ENCODE measurements at places on chromosomes 5 and 9. TPM values are rescaled to one million over a fixed set of nuclear protein-coding genes. Genes with fewer than 3 reads are reported as not detected.

Gene CYLC2
- not detected for total RNA-seq

Gene CMYA5
- total RNA-seq: 0.10 TPM

Gene NTNG2
- 5.9 TPM for total RNA-seq

Gene COL27A1
- 1.2 TPM for total RNA-seq

Gene UTP15
- 15.1 TPM for total RNA-seq

Gene PCDHGB2
- 0.23 TPM for total RNA-seq

Gene RIMOC1
- 29.0 TPM for total RNA-seq

Gene OGN
- not detected for total RNA-seq

Gene WNT8A
- total RNA-seq: not detected

Gene LSM11
- total RNA-seq: 5.8 TPM

- no peak overlapping the region for H3K4me3 ChIP-seq
- no peak for DNase-seq
- no peaks in the 10 kb centered on the region for H3K27me3 ChIP-seq
- H3K36me3 ChIP-seq: no peaks in the 10 kb centered on the region
Observed at GRCh38 chr5:84436866-84437265, 52.2 kb upstream of the EDIL3 start.

- no peak overlapping the region for H3K4me3 ChIP-seq
- no peak for DNase-seq
- H3K4me1 ChIP-seq: peaks cover 7% of the 10 kb centered on the region
- peaks cover 4% of the 10 kb centered on the region for H3K27me3 ChIP-seq
- H3K27ac ChIP-seq: no peak overlapping the region
Observed at GRCh38 chr5:91486638-91487037, 103.5 kb upstream of the ARRDC3 start.

DNA sequence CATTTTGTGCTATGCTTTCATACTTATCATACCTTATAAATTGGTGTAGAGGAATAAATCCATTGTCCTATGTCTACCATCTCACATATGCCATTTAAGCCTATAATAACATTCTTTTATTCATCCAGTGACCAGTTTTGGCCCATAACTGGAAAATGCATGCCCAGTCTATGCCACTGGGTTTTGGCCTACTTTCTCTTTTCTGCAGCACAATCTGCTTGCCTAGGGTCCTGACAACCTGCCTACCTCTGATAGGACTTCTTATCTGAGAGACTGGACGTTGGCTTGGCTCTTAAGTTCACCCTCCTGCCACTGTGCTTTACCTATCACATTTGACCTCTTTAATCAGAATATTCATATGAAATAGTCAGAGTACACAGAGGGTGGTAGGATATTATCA lies 103.0 kb downstream of the PRR16 start:
- H3K4me1 ChIP-seq: no peaks in the 10 kb centered on the region
- H3K4me3 ChIP-seq: no peak overlapping the region
- no peak for DNase-seq
- H3K36me3 ChIP-seq: no peaks in the 10 kb centered on the region
- H3K27ac ChIP-seq: no peak overlapping the region

- H3K36me3 ChIP-seq: no peaks in the 10 kb centered on the region
- H3K4me1 ChIP-seq: peaks cover 13% of the 10 kb centered on the region
- no peak overlapping the region for H3K4me3 ChIP-seq
- no peak for DNase-seq
Observed at GRCh38 chr5:82747986-82748385, 329.2 kb downstream of the TMEM167A start.

DNA sequence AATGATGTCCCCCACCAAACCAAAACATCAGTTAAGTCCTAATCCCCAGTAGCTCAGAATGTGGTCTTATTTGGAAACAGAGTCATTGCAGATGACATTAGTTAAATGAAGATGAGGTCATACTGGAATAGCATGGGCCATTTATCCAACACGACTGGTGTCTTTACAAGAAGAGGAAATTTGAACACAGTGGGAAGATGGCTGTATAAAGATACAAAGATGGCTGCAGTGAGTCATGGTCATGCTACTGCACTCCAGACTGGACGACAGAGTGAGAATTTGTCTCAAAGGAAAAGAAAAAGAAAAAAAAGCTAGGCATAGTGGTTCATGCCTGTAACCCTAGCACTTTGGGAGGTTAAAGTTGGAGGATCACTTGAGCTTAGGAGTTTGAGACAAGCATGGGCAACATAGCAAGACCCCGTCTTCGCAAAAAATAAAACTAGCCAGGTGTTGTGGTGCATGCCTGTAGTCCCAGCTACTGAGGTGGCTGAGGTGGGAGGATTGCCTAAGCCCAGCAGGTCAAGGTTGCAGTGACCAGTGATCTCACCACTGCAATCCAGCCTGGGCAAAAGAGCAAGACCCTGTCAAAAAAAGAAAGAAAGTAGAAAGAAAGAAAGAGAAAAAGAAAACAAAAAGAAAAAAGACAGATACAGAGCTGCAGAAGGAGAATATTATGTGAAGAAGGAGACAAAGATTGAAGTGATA lies 130.0 kb upstream of the CDKN2B start:
- H3K4me1 ChIP-seq: no peaks in the 10 kb centered on the region
- H3K4me3 ChIP-seq: no peak overlapping the region
- H3K27ac ChIP-seq: no peak overlapping the region
- no peaks in the 10 kb centered on the region for H3K36me3 ChIP-seq
- no peak for DNase-seq

DNA sequence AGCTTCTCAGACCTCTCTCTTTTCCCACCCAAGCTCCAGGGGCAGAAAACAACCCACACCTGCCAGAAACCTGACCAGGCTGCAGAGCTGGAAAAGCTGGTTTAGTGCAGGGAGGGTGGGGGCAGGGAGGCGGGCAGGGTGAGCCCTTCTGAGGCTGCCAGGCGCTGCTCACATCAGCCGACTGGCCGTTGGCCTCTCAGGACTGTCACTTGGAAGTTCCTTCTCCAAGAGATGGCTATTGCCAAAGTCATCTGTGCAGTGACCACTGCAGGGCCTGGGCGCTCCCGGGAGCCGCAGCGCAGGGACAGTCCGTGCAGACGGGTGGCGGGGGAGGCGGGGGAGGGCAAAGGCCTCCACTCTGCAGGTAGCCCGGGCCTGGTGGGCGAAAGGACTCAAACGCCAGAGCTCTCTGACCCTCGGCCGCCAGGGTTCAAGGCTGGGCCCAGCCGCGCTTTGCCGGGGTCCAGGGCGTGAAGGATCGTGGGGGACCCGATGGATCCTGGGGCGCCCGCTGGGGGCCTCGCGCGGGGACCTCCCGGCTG lies 205.0 kb upstream of the IER5L start:
- H3K4me1 ChIP-seq: peaks cover 6% of the 10 kb centered on the region
- DNase-seq: no peak
- no peaks in the 10 kb centered on the region for H3K36me3 ChIP-seq
- no peak overlapping the region for H3K27ac ChIP-seq
- no peak overlapping the region for H3K4me3 ChIP-seq

DNA sequence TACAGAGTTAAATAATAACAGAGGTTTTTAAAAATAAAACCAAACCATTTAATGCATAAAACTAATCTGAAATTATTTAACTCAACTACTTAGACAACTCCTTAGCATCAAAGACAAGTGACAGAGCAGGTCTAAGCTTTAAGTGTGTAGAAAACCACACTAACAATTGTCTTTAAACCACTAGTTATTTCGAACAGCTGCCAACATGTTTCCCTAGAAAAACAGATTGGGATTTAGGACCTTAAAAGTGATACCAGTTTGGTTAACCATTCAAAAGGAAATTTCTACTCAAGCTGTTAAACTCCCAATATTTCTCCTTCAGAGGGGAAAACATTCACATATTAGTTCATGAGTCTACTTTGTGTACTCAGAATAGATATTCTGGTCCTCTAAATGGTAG lies 208.7 kb downstream of the BNC2 start:
- H3K4me3 ChIP-seq: no peak overlapping the region
- H3K36me3 ChIP-seq: no peaks in the 10 kb centered on the region
- H3K27ac ChIP-seq: no peak overlapping the region
- DNase-seq: no peak

DNA sequence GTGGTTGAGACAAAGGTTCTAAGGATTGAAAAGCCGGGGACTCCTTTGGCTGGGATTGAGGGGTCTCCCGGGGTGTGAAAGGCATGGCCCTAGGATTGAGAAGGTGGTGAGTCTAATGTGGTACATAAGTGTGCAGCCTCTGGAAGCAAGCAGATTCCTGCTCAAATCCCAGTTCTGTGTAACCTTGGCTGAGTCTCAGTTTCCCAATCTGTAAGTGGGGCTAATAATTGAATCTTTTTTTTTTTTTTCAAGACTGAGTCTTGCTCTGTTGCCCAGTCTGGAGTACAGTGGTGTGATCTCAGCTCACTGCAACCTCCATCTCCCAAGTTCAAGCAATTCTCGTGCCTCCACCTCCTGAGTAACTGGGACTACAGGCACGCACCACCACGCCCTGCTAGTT lies 5.9 kb downstream of the SH2D3C start:
- peak overlapping the region; percentile 35 for H3K27ac ChIP-seq
- peaks cover 75% of the 10 kb centered on the region for H3K36me3 ChIP-seq
- no peak for DNase-seq
- no peaks in the 10 kb centered on the region for H3K27me3 ChIP-seq
- H3K4me3 ChIP-seq: no peak overlapping the region
- H3K4me1 ChIP-seq: peaks cover 73% of the 10 kb centered on the region

- H3K4me3 ChIP-seq: no peak overlapping the region
- H3K27me3 ChIP-seq: no peaks in the 10 kb centered on the region
- no peaks in the 10 kb centered on the region for H3K36me3 ChIP-seq
Observed at GRCh38 chr5:135137146-135137915, 103.3 kb upstream of the PITX1 start.

- no peak overlapping the region for H3K4me3 ChIP-seq
- H3K27me3 ChIP-seq: peaks cover 1% of the 10 kb centered on the region
- no peaks in the 10 kb centered on the region for H3K36me3 ChIP-seq
- DNase-seq: no peak
Observed at GRCh38 chr9:76996700-76997099, 22.8 kb upstream of the FOXB2 start.

- no peaks in the 10 kb centered on the region for H3K4me1 ChIP-seq
- no peaks in the 10 kb centered on the region for H3K36me3 ChIP-seq
- no peaks in the 10 kb centered on the region for H3K27me3 ChIP-seq
- DNase-seq: no peak
- H3K4me3 ChIP-seq: no peak overlapping the region
Observed at GRCh38 chr5:89232139-89232603, 349.2 kb upstream of the MEF2C start.

GRCh38 chr9:127905788-127906191 lies 6.4 kb upstream of the ST6GALNAC6 start:
- H3K27ac ChIP-seq: peak overlapping the region; percentile 100
- peak; percentile 70 for DNase-seq
- H3K27me3 ChIP-seq: no peaks in the 10 kb centered on the region
- H3K4me1 ChIP-seq: peaks cover 52% of the 10 kb centered on the region
- H3K36me3 ChIP-seq: peaks cover 29% of the 10 kb centered on the region

- H3K27ac ChIP-seq: no peak overlapping the region
- H3K4me1 ChIP-seq: peaks cover 3% of the 10 kb centered on the region
- H3K27me3 ChIP-seq: no peaks in the 10 kb centered on the region
- DNase-seq: no peak
- H3K4me3 ChIP-seq: no peak overlapping the region
- no peaks in the 10 kb centered on the region for H3K36me3 ChIP-seq
Observed at GRCh38 chr5:179164331-179165311, 104.4 kb downstream of the ZNF354C start.

DNA sequence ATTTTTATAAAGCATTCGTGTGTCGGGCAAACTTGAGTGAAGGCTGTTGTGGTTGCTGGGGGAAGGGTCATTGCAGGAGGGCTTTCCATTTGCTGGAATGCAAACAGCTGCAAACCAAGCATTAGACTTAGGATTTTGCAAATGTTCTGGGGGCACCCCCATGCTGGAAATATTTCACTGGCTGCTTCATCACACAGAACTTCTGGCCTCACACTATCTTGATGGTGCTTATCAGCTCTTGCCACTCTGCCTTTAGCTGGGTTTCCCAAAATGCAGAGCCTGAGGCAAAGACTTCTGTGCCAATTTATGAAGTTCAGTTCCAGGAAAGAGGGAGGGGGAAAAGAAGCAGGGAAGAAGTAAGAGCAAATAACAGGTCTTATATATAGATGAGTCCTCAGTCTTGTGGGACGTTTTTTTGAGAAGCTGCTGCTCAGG lies 8.6 kb upstream of the COL15A1 start:
- no peak overlapping the region for H3K4me3 ChIP-seq
- no peak overlapping the region for H3K27ac ChIP-seq
- H3K4me1 ChIP-seq: no peaks in the 10 kb centered on the region
- DNase-seq: no peak

GRCh38 chr9:134435550-134436378 lies 109.5 kb downstream of the RXRA start:
- no peaks in the 10 kb centered on the region for H3K36me3 ChIP-seq
- no peak for DNase-seq
- H3K27ac ChIP-seq: no peak overlapping the region
- H3K4me1 ChIP-seq: no peaks in the 10 kb centered on the region

- H3K4me3 ChIP-seq: no peak overlapping the region
- H3K27ac ChIP-seq: no peak overlapping the region
- H3K36me3 ChIP-seq: no peaks in the 10 kb centered on the region
Observed at GRCh38 chr5:79573983-79574890, 38.0 kb upstream of the TENT2 start.

- no peak overlapping the region for H3K27ac ChIP-seq
- H3K4me3 ChIP-seq: no peak overlapping the region
- H3K27me3 ChIP-seq: peaks cover 2% of the 10 kb centered on the region
- no peak for DNase-seq
- no peaks in the 10 kb centered on the region for H3K4me1 ChIP-seq
- no peaks in the 10 kb centered on the region for H3K36me3 ChIP-seq
Observed at GRCh38 chr5:61965069-61965468, 340.9 kb upstream of the KIF2A start.

DNA sequence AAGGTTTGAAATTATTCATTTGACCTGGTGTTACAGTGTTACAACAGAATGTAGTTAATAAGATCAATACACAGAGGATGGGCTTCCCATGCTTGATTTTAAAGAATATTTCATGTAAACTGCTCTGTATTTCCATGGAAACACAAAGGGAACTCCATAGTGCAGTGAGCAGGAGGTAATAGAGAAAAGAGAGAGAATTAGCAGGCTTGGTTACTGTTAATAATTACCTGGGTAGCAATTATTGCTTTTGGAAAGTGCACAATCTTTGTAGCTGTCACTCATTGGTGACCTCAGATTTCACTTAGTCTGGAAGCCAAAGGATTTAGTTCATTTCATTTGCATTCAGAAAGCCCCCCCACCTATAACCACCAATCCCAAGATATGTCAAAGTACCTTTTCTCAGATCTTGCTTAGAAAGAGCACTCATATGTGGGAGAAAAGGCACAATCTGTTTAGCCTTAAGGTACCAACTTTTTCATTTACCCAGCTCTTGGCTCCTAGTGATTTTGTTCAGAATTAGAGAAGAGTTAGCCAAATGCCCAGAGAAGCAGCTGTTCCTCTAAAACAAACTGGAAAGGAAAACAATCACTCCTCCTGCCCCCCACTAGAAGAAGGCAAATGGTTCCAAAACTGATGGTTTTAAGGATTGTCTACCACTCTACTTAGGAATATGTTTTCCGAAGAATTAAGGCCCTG lies 234.5 kb upstream of the SLC24A2 start:
- H3K27me3 ChIP-seq: no peaks in the 10 kb centered on the region
- DNase-seq: no peak
- no peak overlapping the region for H3K27ac ChIP-seq
- H3K36me3 ChIP-seq: no peaks in the 10 kb centered on the region
- no peak overlapping the region for H3K4me3 ChIP-seq

Data from activated CD4-positive, alpha-beta memory T cell treated with anti-CD3 and anti-CD28 coated beads, Interleukin-2, amount 10 ng/mL, durations not matched to agents 7 days and 5 days (primary cell).